ENCODE measurements at places on chromosomes 13 and 19. TPM values are rescaled to one million over a fixed set of nuclear protein-coding genes. Genes with fewer than 3 reads are reported as not detected.

Gene ESD
- total RNA-seq: 239 TPM

DNA sequence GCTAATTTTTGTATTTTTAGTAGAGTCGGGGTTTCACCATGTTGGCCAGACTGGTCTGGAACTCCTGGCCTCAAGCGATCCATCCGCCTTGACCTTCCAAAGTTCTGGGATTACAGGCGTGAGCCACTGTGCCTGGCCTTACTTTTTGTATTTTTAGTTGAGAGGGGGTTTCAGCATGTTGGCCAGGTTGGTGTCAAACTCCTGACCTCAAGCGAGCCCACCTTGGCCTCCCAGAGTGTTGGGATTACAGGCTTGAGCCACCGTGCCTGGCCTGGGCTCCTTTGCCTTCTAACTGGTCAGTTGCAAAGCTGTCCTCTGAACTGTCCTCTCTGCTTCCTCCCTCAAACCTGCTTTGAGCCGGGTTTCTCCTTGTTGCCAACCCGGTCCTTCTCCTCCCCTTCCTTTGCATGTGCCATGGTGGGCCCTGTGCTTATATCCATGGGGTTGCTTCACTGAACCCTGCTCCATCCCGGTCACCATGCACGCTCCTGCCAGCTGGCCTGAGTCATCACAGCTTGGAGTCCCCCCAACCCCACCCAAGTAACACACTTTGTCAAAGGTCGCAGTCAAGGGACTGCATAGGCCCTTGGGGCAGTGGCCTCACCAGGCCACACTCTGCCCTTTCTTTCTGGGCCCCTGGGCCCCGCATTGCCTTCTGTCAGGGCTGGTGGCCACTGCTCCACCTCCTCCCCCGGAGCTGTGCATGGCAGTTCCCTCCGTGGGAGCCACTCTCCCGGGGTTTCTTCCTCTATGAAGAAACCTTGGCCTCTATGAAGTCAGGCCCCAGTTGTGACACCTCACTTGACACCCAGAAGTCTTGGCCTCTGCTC is 21.2 kb downstream of the WTIP start:
- peaks cover 4% of the 10 kb centered on the region for H3K4me1 ChIP-seq
- no peak overlapping the region for H3K4me3 ChIP-seq
- no peak overlapping the region for H3K27ac ChIP-seq
- no peak for DNase-seq
- H3K27me3 ChIP-seq: no peaks in the 10 kb centered on the region

- no peaks in the 10 kb centered on the region for H3K36me3 ChIP-seq
- peaks cover 8% of the 10 kb centered on the region for H3K4me1 ChIP-seq
- no peak overlapping the region for H3K27ac ChIP-seq
- no peaks in the 10 kb centered on the region for H3K27me3 ChIP-seq
- H3K4me3 ChIP-seq: peak overlapping the region; percentile 61
- DNase-seq: no peak
Observed at GRCh38 chr13:31200637-31200971, 829 bp downstream of the B3GLCT start.

- H3K27ac ChIP-seq: no peak overlapping the region
- no peaks in the 10 kb centered on the region for H3K4me1 ChIP-seq
- no peaks in the 10 kb centered on the region for H3K27me3 ChIP-seq
Observed at GRCh38 chr19:41478171-41478570, 35.2 kb downstream of the ERICH4 start.

- no peaks in the 10 kb centered on the region for H3K4me1 ChIP-seq
- no peaks in the 10 kb centered on the region for H3K27me3 ChIP-seq
- H3K4me3 ChIP-seq: no peak overlapping the region
Observed at GRCh38 chr13:34847766-34848165, 94.3 kb upstream of the NBEA start.

DNA sequence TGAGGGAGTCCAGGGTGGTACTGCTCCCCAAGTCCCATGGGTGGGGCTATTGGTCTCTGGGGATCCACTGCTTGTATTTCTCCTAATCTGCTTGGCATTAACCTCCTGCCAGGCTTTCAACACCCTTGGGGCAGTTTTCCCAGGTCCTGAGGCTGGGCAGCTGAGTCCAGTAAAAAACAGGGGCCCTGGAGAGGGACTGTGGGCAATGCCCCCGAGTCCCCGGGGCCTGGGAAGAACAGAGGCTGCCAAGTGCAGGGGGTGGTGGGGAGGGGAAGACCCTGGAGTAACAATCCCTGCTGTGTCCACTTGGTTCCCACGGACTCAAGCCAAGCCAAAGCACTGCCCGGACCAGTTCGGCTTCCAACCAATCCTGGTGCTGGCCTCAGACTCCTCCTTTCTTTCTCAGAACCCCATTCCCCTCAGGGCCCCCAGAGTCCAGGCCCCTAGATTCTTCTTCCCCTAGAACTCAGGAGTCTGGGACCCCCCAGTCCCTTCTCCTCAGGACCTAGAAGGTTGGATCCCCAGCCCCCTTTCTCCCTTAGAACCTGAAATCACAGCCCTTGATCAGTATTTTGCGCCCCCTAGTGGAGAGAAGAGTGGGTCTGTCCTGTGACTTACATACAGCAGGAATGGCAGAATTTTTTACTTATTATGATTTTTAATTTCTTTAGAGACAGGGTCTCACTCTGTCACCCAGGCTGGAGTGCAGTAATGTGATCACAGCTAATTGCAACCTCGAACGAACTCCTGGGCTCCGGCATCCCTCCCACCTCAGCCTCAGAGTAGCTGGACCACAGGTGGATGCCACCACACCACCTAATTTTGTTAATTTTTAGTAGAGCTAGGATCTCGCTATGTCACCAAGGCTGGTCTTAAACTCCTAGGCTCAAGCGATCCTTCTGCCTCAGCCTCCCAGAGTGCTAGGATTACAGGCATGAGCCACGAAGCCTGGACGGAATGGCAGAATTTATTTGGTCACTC is 3.7 kb upstream of the CLPTM1 start:
- H3K27me3 ChIP-seq: no peaks in the 10 kb centered on the region
- H3K36me3 ChIP-seq: no peaks in the 10 kb centered on the region
- H3K4me3 ChIP-seq: no peak overlapping the region
- no peak overlapping the region for H3K27ac ChIP-seq

Gene WDR88
- total RNA-seq: not detected

Gene F10
- not detected for total RNA-seq

- peaks cover 81% of the 10 kb centered on the region for H3K36me3 ChIP-seq
- DNase-seq: no peak
- no peak overlapping the region for H3K4me3 ChIP-seq
- no peak overlapping the region for H3K27ac ChIP-seq
- no peaks in the 10 kb centered on the region for H3K4me1 ChIP-seq
- H3K27me3 ChIP-seq: no peaks in the 10 kb centered on the region
Observed at GRCh38 chr13:39012608-39013007, 22.0 kb upstream of the STOML3 start.

- H3K36me3 ChIP-seq: no peaks in the 10 kb centered on the region
- H3K4me1 ChIP-seq: no peaks in the 10 kb centered on the region
- H3K27me3 ChIP-seq: 0 out of 2 replicates have a peak, but pooled peaks cover 2% of the 10 kb centered on the region
- no peak overlapping the region for H3K4me3 ChIP-seq
Observed at GRCh38 chr13:39170711-39171110, 132.5 kb downstream of the NHLRC3 start.

- no peaks in the 10 kb centered on the region for H3K4me1 ChIP-seq
- no peaks in the 10 kb centered on the region for H3K27me3 ChIP-seq
- no peak overlapping the region for H3K4me3 ChIP-seq
Observed at GRCh38 chr19:9078651-9079050, 8.2 kb upstream of the OR1M1 start.
